ENCODE measurements at places on chromosomes 3 and 15.
A peak's percentile ranks its signal among the peaks of the same experiment; 100 is the strongest.

GRCh38 chr3:37271611-37272010 is 97.2 kb upstream of the LRRFIP2 start:
- no peak for DNase-seq

- no peak for DNase-seq
These were observed 505.8 kb downstream of the EPHA3 start for GRCh38 chr3:89613241-89613640.

DNA sequence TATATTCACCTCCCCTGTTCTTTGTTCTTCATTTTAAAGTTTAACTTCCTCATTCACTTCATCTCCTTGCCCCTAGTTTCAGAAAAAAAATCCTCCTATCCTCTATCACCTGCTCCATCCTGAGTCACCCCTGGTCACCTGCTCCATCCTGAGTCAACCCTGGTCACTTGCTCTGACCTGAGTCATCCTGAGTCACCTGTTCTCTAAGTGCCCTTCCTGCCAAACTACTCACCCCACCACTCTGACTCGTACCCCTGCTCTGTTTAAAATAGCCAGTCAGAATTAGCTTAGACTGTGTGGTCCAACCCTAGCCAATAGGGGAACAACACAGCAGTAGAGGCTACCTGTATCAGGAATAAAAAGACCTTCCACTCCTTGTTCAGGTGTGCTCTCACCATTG is 716.9 kb downstream of the ZBBX start:
- DNase-seq: no peak

DNA sequence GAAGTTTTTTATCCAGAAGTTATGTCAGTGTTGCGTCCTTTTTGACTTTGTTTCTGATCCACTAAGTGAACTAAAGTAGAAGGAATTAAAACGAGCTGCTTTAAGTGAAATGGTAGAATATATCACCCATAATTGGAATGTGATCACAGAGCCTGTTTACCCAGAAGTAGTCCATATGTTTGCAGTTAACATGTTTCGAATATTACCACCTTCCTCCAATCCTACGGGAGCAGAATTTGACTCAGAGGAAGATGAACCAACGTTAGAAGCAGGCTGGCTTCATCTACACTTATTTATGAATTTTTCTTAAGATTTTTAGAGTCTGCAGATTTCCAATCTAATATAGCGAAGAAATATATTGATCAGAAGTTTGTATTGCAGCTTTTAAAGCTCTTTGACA is 57.6 kb downstream of the DNAH1 start:
- no peak for DNase-seq

DNA sequence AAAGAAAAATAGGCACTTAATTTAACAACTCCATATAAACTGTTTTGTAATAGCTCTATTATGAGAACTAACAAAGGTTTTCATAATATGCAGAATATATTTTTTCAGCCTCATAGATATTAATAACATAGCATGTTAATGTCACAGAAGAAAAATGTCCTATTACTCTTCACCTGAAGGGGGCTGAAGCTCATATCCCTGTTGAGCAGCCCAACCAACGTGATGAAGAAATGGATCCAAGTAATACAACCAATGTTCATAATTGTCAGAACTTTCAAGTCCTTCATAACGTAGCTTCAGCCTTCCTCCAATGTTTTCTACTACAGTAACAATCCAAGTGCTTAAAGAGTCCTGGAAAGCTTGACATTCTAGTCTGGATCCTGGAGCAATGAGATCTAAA is 34.5 kb upstream of the STIMATE start:
- no peak for DNase-seq

GRCh38 chr3:158452334-158452733 is 118.7 kb upstream of the MLF1 start:
- DNase-seq: no peak

DNA sequence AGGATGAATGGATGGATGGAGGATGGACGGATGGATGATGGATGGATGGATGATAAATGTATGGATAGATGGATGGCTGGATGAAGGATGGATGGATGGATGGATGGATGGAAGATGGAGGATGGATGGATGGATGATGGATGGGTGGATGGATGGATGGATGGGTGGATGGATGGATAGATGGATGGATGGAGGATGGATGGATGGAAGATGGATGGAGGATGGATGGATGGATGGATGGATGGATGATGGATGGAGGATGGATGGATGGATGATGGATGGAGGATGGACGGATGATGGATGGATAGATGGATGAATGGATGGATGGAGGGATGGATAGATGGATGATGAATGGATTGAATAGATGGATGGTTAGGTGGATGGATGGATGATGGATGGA is 210.6 kb upstream of the IGF1R start:
- DNase-seq: no peak

GRCh38 chr3:125024817-125025216 is 31.0 kb downstream of the HEG1 start:
- no peak for DNase-seq

GRCh38 chr3:51684971-51685751 is 14.1 kb downstream of the TEX264 start:
- no peak for DNase-seq

- DNase-seq: no peak
These were observed 50.8 kb downstream of the RAB11A start for GRCh38 chr15:65920121-65920520.

- DNase-seq: no peak
These were observed 12.2 kb downstream of the RNF123 start for GRCh38 chr3:49701388-49702077.

- no peak for DNase-seq
These were observed 1.3 kb downstream of the PYGO1 start for GRCh38 chr15:55586808-55587207.

- no peak for DNase-seq
These were observed 6.1 kb upstream of the PRKCD start for GRCh38 chr3:53154881-53155285.

- no peak for DNase-seq
These were observed 573.4 kb downstream of the NAALADL2 start for GRCh38 chr3:175432376-175433025.

GRCh38 chr3:139204728-139205127 is 139.1 kb upstream of the MRPS22 start:
- DNase-seq: no peak

DNA sequence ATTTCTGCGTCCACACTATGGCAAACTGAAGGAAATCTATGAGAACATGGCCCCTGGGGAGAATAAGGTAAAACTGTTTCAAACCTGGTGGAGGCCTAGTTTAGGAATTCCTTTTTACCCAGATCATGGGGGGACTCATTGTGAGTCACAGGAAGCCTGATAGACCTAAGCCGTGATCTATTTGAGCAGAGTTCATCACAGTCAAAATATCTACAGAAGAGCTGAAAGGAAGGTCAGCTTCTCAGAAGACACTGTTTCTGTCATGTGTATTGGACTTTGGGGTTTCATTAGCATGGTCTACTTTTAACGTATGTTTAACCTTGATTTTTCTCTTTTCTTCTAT is 1.3 kb downstream of the PSMD2 start:
- DNase-seq: no peak

- no peak for DNase-seq
These were observed 116.6 kb upstream of the TLE3 start for GRCh38 chr15:70214276-70214675.

DNA sequence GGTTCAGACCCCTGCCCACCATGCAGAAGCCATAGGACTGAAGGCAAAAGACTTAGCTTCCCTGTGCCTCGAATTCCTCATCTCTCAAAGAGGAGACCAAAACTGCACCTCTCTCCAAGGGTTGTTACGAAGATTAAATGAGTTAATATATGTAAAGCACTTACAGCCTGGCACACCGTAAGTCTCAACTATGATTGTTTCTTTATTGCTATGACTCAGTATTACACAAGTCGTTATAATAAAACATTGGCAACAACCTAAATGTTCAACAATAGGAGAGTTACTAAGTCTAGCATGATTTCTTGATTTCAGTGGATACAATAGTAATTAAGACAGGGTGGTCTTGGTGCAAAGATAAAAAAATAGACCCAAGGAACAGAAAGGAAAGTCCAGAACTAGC is 19.6 kb upstream of the FGD5 start:
- no peak for DNase-seq

GRCh38 chr15:72065801-72066200 is 52.1 kb downstream of the MYO9A start:
- no peak for DNase-seq

GRCh38 chr3:119194237-119195150 is 21.1 kb downstream of the UPK1B start:
- DNase-seq: no peak

- no peak for DNase-seq
These were observed 129.9 kb downstream of the ROBO2 start for GRCh38 chr3:77169823-77170222.

DNA sequence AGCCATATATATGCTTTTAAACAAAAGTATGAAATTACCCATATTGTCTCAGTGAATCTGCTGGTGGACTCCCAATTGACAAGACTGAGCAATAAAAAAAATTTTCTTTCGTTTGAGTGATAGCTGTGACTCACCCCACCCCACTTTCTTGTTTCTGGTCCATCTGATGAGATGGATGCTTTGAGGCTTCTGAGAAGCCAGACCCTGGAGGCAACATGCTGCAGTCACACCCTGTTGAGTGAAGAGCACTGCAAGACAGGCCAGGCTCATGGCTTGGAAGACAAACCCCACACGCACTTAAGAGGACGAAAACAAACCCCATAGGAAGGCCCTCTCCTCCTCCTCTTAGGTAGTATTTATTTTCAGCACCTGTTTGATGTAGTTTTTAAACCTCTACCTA is 276.0 kb upstream of the TTC14 start:
- DNase-seq: no peak

GRCh38 chr3:148964809-148965208 is 26.5 kb upstream of the GYG1 start:
- DNase-seq: no peak

GRCh38 chr3:127197300-127198189 is 4.6 kb downstream of the PRR23E start:
- no peak for DNase-seq

GRCh38 chr3:147656023-147656422 is 246.9 kb downstream of the ZIC1 start:
- DNase-seq: no peak

GRCh38 chr3:188607805-188608315 is 453.9 kb downstream of the LPP start:
- DNase-seq: no peak

- no peak for DNase-seq
These were observed 602.5 kb upstream of the DPPA4 start for GRCh38 chr3:109939817-109940216.

GRCh38 chr3:48285132-48285531 is 44.2 kb downstream of the ZNF589 start:
- no peak for DNase-seq

- no peak for DNase-seq
These were observed 434.5 kb downstream of the MFSD1 start for GRCh38 chr3:159236321-159236720.

- no peak for DNase-seq
These were observed 595.2 kb upstream of the TBL1XR1 start for GRCh38 chr3:177792311-177793030.

GRCh38 chr15:74194572-74195559 is 7.7 kb downstream of the STRA6 start:
- no peak for DNase-seq

- no peak for DNase-seq
These were observed 147.5 kb downstream of the AKAP13 start for GRCh38 chr15:85527895-85528294.

- no peak for DNase-seq
These were observed 246.2 kb upstream of the TBL1XR1 start for GRCh38 chr3:177443469-177443868.

- no peak for DNase-seq
These were observed 109.2 kb upstream of the FHIT start for GRCh38 chr3:61360297-61360965.

GRCh38 chr15:91941871-91942658 is 88.6 kb downstream of the SLCO3A1 start:
- no peak for DNase-seq

GRCh38 chr15:31598620-31599019 is 272.0 kb downstream of the KLF13 start:
- DNase-seq: peak; percentile 65

GRCh38 chr15:57485869-57486268 is 105.8 kb upstream of the MYZAP start:
- DNase-seq: no peak

GRCh38 chr3:143850877-143851276 is 2.6 kb upstream of the SLC9A9 start:
- DNase-seq: no peak

- DNase-seq: no peak
These were observed 545.5 kb downstream of the NAALADL2 start for GRCh38 chr3:175404621-175405020.

- DNase-seq: peak; percentile 67
These were observed 891 bp upstream of the DMXL2 start for GRCh38 chr15:51623386-51623938.

- peak; percentile 68 for DNase-seq
These were observed 36.8 kb upstream of the TSPAN3 start for GRCh38 chr15:77107531-77108355.

GRCh38 chr3:58104712-58105111 is 96.5 kb downstream of the FLNB start:
- DNase-seq: no peak

DNA sequence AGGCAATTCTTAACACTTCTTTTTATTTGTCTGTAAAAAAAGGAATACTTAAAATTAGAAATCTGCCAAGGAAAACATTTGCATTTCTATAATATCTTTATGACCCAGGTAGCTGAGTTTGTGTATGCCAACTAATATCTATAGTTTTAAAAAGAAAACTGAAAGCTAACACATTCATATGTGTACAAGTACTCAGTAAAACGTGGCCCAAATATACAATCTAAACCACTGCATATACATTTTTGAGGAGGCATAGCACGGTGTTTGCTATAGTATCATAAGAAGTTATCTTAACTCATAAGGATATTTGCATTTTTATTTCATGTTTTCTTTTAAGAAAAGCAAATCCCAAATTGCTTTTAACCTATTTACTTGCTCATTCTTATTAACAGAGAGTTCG is 172.7 kb downstream of the ZBTB20 start:
- DNase-seq: no peak

DNA sequence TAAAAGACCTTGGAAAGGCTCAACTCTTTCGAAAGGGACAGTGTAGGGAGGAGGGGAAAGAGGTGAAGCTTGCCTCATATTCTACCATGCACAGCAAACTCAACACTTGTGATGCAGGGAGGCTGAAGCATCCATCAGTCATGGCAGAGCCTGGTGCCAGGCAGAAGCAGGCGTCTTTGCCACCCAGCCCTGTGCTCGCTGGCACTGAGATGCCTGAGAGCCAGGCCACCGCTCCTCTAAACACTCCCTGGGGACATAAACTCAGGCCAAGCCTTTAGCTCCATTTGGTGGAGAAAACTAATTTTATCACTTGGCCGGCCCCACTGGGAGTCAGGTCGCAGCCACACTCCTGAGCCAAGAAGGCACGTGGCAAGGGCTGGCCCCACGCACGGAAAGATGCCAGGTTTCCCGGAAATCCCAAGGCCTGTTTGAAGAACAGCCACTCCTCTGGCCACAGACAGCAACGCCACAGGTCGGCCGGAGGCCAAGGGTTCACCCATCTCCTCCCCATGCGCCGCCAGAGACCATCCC is 30.7 kb downstream of the XXYLT1 start:
- DNase-seq: no peak

- no peak for DNase-seq
These were observed 10.5 kb downstream of the FILIP1L start for GRCh38 chr3:100103558-100104441.

- no peak for DNase-seq
These were observed 19.0 kb downstream of the CGNL1 start for GRCh38 chr15:57395292-57395691.
